Activated CD8-positive, alpha-beta T cell treated with anti-CD3 and anti-CD28 coated beads, Interleukin-2, amount 10 ng/mL, durations not matched to agents 7 days and 5 days (primary cell): ENCODE measurements at places on chromosomes 3 and 15. TPM values are rescaled to one million over a fixed set of nuclear protein-coding genes. Genes with fewer than 3 reads are reported as not detected.

MYLK gene
- total RNA-seq, result not detected

FOXB1 gene
- 0.50 TPM for total RNA-seq

ATP13A5 gene
- not detected for total RNA-seq

WDR93 gene
- total RNA-seq, result not detected

CHD2 gene
- total RNA-seq, result 137 TPM

TM4SF4 gene
- not detected for total RNA-seq

STRC gene
- 0.40 TPM for total RNA-seq

ISLR gene
- total RNA-seq, result not detected

MAP6D1 gene
- total RNA-seq, result 0.90 TPM

HRH1 gene
- total RNA-seq, result 0.18 TPM

CP gene
- not detected for total RNA-seq

PATL2 gene
- total RNA-seq, result 27.4 TPM
